Psoas muscle (tissue), 8 donors: ENCODE measurements at places on chromosomes 7 and 10. TPM values are rescaled to one million over a fixed set of nuclear protein-coding genes. Genes with fewer than 3 reads are reported as not detected.

The SUN1 gene
- 132 TPM for total RNA-seq

The NPC1L1 gene
- total RNA-seq = not detected

The TMEM130 gene
- total RNA-seq = not detected

The CACNB2 gene
- total RNA-seq = 0.43 TPM

The CALCR gene
- total RNA-seq = 0.64 TPM

The MMP21 gene
- 0.17 TPM for total RNA-seq

The CYP26C1 gene
- total RNA-seq = not detected

The RAB19 gene
- not detected for total RNA-seq

The ADRB1 gene
- 0.39 TPM for total RNA-seq

The PDE1C gene
- total RNA-seq = 0.64 TPM

The CDK1 gene
- 0.92 TPM for total RNA-seq

The ZNF783 gene
- 8.2 TPM for total RNA-seq

The PRF1 gene
- 1.8 TPM for total RNA-seq

The RGS10 gene
- 14.4 TPM for total RNA-seq

The CLRN3 gene
- not detected for total RNA-seq

The ZNF727 gene
- 1.3 TPM for total RNA-seq

The CCDC3 gene
- total RNA-seq = 3.1 TPM

The CLDN3 gene
- total RNA-seq = 0.17 TPM

The NUDT13 gene
- total RNA-seq = 3.2 TPM

The IL15RA gene
- 10.9 TPM for total RNA-seq

The ATG9B gene
- not detected for total RNA-seq

The BLNK gene
- total RNA-seq = 1.4 TPM

The TMEM139 gene
- total RNA-seq = not detected

The MYOF gene
- 9.4 TPM for total RNA-seq

The TDRD1 gene
- total RNA-seq = not detected

The NRP1 gene
- total RNA-seq = 48.8 TPM

The GATAD1 gene
- 10.5 TPM for total RNA-seq

The THSD7A gene
- 0.21 TPM for total RNA-seq

The CEP55 gene
- 0.10 TPM for total RNA-seq

The AGBL3 gene
- 1.9 TPM for total RNA-seq

The ING3 gene
- 7.1 TPM for total RNA-seq

The UTF1 gene
- not detected for total RNA-seq

The UBE2H gene
- total RNA-seq = 111 TPM

The GARIN1A gene
- 0.91 TPM for total RNA-seq

The SFRP5 gene
- total RNA-seq = not detected

The FOXI2 gene
- not detected for total RNA-seq

The IFIT3 gene
- total RNA-seq = 7.1 TPM

The GIMAP2 gene
- total RNA-seq = 5.3 TPM

The NUTM2A gene
- 1.0 TPM for total RNA-seq

The DKK1 gene
- total RNA-seq = not detected

The TMEM213 gene
- total RNA-seq = not detected

The PLAC9 gene
- 7.8 TPM for total RNA-seq

The SOSTDC1 gene
- not detected for total RNA-seq

The STK32C gene
- 5.6 TPM for total RNA-seq

The CNOT4 gene
- total RNA-seq = 32.0 TPM

The CDC123 gene
- total RNA-seq = 36.0 TPM

The PTCD1 gene
- total RNA-seq = 4.5 TPM

The EMX2 gene
- total RNA-seq = 3.3 TPM

The UNCX gene
- total RNA-seq = not detected

The CUZD1 gene
- 0.19 TPM for total RNA-seq

The C7orf57 gene
- not detected for total RNA-seq

The PRKG1 gene
- total RNA-seq = 31.7 TPM

The VPS50 gene
- total RNA-seq = 22.4 TPM

The HILPDA gene
- 1.9 TPM for total RNA-seq

The IGFBP1 gene
- total RNA-seq = not detected

The GNGT1 gene
- total RNA-seq = not detected
